HT1080 (cell line): ENCODE measurements at places on chromosomes 13 and 19.
A peak's percentile ranks its signal among the peaks of the same experiment; 100 is the strongest.

DNA sequence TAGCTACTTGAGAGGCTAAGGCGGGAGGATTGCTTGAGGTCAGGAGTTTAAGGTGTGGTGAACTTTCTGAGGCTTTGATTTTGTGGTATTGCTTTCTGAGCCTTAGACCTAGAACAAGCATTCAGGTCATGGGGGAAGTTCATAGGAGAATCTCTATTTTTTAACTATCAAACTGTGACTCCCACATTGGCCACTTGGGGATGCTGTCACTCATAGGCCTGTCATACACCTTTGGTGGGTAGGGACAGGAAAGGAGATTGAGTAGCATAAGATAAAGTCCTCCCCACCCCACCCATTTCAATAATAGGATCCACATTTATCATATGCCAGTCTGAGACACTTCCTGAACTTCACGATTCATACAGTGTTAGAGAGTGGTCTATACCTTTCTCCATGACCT, 41.9 kb upstream of the PSG2 start:
- no peak for DNase-seq

GRCh38 chr13:39665763-39666162, 10.3 kb downstream of the COG6 start:
- DNase-seq = no peak

DNA sequence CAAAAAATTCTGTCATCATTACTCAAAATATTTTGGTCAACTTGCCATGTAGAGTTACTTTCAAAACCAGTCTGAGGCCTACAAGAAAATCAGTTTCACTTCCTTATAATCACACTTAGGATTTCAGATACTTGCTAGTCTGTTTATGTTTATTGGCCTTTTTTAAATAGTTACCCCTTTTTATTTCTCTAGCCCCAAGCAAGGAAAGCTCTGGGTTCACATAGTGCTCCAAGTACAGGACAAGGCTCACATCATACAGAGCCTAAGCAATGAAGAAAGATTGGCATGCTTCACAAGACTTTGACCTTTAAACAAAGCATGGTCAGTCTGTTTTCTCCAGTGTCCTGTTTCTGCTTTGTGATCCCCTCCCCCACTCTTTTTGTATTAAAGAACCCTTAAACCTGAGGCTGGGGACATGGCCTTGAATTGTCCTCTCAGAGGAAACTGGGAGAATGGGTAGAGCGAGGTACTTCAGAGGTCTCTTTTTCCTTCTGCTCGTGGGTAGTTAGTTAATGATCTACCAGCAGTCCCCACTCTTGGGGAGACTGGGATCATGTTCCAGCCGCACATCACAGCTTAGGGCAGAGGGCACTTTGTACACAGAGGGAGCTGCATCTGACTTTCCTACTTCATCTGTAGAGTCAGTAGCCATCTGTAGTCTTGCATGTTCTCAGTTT, 30.7 kb downstream of the CEACAM1 start:
- no peak for DNase-seq

GRCh38 chr13:26500618-26501320, 56.7 kb upstream of the WASF3 start:
- peak; percentile 21 for DNase-seq

DNA sequence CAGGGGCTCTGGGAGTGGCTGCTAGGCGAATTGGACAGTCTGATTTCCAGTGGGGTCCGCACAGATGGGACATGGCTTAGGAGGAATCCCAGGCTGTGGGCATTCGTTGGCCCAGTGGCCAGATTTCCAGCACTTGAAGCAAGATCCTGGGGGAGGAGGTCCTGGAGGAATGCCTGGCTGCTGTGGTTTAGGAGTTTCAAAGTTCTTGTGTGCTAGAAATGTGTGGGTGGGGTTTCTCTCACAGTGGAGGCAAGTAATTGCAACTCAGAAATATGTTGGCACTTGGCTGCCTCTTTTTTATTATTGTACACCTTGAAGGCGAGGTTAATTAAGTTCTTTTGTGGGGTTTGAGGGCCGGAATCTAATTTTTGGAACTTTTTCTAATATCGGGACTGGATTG, 17.1 kb downstream of the IGFL3 start:
- DNase-seq = no peak
